Gastroesophageal sphincter (tissue), 4 donors: ENCODE measurements at places on chromosomes 2 and 18. TPM values are rescaled to one million over a fixed set of nuclear protein-coding genes. Genes with fewer than 3 reads are reported as not detected.
A peak's percentile ranks its signal among the peaks of the same experiment; 100 is the strongest.

GRCh38 chr2:85952196-85952734, 63.5 kb upstream of the ST3GAL5 start:
- ATAC-seq = no peak

DNA sequence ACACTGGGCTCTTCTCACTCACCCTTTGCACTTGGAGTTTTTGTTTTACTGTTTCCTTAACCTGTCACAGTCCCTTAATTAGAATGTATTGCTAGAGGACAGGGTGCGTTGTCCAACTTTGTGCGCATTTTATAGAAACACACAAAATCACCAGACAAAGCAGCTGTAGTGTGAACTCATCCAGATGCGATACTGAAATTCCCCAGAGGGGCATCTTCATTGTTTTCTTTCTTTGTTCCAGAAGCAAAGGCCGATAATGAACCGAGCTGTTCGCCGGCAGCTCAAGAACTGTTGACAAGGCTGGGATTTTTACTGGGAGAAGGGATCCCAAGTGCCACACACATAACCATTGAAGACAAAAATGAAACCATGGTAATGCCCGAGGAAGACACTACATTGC, 137.6 kb downstream of the WDSUB1 start:
- ATAC-seq = no peak

- no peak for ATAC-seq
These were observed 139.6 kb upstream of the MYCN start for GRCh38 chr2:15800495-15801329.

GRCh38 chr2:120704696-120705095, 31.0 kb upstream of the GLI2 start:
- ATAC-seq = no peak

DNA sequence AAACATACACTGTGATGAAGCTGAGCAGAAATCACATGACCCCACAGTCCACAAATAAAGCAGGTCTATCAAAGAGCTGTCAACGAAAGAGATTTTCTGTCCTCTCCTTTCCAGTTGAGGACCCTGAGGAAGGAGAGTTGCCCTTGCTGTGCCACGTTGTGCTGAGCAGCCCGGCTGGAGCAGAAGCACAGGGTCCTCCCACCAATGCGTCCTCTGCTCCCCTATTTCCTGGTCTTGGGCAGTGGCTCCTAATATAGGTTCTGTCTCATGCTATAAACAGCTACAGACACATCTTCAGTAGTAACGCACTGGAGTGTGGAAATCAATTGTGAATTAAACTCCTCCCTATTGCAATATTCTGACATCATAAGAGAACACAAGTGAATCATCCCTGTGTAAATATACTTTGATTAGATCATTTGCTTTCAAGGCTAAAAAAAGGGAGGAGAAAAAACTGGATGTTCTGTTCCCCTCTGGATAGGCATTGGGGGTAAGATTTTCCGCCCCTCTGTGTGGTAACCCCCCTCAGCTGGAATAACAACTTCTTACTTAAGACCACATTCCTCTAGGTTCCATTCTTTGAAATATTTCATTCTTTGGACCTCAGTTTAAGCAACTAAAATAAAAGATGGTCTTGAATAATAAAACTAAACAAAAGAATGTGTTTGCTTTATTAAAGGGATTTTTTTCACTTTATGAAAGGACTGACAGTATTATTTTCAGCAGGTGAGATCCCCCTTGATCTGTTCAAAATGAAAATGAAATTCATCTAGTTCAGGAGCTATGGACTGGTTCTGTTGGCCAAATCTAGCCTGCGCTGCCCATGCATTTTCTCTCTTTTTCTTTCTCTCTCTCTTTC, 8.3 kb upstream of the RHOB start:
- ATAC-seq = peak; percentile 88

- no peak for ATAC-seq
These were observed 332.2 kb downstream of the GALNT13 start for GRCh38 chr2:154203902-154204301.

DNA sequence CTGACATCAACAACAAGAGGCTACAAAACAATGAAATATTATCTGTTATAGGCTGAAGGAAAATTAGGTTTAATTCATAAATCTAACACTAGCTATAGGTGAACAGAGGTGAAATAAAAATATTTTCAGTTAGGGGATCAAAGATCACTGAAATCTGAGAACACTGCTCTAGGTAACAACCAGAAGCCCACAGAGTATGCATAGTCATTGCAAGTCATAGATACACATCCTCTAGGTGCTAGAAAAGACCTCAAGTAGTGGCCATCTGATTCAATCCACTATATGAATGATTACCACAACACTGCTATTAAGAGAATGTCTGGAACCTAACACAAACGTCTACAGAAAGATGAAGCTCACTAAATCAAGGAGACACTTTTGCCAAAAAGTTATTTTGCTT, 264.6 kb upstream of the CYP26B1 start:
- no peak for ATAC-seq

DNA sequence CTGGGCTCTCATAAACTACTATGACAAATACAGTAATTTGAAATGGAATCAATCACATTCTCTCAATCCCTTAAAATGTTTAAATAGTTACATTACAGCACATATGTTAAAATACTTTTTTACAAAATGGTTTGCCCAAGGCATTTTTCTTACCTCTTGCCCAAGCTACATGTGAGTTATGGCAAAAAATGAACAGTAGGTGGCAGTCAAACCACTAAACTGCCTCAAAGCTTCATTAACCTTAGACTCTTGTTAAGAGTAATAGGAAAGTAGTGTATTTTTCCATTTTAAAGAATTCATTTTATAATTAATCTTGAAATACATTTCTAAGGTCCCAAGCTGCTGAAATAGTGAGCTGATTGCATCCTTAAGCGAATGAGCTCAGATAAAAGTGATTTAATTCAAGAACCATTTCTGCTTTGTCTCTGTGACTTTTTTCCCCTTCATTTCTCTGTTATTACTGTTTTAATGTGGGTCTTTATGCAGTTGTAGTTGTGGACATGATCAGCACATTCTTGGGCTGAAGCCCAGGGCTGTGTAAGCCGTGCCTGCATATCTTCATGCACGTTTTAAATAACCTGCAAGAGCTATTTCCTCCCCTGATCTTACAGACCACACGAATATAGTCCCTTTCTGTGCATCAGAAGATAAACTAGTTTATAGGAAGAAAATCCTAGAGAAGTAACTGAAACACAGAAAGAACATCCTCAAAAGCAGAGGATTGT, 311.8 kb downstream of the LNPK start:
- no peak for ATAC-seq

DNA sequence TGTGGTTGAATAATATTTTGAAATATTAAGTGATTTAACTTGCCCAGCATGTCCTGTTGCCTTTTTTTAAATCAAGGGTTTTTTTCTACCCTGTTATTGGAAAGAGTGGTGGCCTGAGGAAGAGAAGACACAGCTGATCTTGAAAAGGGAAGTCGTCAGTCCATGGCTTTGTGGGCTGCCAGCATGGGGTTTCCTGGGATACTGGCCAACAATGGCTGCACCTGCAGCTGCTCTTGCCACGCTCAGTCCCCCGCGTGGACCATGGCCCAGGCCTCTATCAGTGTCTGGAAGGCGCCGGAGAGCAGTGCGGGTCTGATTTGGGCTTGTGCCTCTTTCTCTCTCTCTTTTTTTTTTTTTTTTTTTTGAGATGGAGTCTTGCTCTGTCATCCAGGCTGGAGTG, 99.3 kb downstream of the ASB1 start:
- no peak for ATAC-seq

GRCh38 chr18:59667488-59667887, 29.7 kb downstream of the CCBE1 start:
- ATAC-seq = no peak

DNA sequence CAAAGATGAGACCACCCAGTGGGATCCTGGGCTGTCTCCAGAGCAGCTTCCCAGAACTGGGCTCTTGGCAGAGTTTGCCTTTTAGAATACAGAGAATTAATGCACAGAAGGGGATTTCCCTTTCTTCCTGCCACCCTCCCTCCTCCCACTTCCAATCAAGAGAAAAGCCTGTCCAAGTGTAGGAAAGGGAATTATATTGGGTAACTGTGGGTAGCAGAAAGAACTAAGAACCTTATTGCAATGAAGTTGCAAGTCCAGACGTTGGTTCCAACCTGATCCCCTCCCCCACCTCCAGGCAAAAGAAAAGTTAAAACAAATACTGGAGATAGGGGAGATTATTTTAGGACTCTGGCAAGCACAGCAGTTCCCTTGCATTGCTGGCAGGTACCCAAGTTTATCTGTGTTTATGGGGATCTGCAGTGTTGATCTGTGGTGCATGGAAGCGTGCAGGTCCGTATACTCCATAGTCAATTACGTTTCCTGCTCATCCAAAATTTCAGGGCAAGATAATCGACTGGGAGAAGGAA, 114.3 kb downstream of the PRKCE start:
- no peak for ATAC-seq

DNA sequence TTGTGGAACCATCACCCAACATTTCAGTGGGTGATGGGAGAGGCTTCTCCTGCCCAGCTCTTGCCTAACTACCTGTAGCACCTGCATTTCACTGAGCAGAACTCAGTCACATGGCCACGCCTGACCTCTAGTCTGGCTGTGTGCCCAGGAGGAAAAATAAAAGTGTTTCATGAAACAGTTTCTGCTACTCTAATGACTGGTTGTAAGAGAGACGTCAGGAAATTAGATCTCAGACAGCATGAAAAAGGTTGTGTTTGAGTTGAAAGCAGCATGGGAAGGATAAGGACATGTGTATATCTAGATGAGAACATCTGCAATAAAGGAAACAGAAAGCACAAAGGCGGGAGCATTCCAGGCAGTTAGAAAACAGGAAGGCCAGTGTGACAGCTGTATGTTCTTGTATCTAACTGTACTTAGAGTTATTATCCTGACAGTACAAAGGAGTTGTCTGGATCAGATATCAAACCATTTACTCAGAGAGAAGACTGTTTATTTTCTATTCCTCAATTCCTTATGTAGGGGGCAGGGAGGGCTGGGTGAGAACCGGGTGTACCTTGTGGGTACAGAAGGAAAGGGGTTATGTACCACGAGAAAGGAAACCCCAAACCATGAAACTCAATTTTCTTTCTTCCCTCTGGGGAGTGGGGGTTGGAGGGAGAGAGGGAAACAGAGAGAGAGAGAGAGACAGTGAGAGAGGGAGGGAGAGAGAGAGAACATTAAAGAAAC, 307.4 kb upstream of the VWC2L start:
- ATAC-seq = no peak

- no peak for ATAC-seq
These were observed 301.6 kb downstream of the SLC8A1 start for GRCh38 chr2:40150266-40150665.

DNA sequence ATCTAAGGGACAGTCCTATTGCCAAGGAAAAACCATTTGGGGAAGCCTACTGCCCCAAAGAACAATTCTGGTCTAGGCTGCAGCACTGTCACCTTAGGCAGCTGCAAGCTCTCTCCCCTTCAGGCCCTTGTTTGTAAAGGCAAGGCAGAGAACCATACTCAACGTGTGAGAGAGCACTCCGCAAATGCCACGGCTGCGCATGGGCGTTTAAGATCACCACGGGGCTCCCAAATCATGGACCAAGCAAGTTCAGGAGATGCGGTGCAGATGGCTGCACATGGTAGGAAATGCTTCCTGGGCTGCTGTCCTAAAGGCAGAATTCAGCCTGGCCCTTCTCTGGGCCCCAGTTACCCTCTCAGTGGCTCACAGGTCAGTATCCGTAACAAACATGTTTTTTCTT, 15.5 kb downstream of the ERFE start:
- ATAC-seq = no peak

DNA sequence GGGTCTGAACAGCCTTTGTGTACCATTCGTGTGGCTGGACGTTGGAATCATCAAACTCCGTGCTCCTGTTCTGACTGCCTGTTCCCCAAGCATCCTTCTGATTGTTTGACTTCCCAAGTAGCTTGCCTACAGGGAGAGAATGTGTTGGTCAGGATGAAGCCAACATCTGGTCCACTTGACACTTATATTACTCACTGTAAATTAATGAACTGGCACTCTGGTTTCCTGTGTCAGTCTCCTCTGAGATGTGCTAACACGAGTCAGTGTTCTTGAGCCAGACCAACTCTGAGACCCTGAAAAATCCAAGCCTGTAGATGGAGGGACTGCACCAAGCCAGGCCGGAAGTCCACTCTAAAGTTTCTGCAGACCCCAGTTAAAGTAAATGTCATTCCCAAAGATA, 440.9 kb downstream of the ZNF516 start:
- no peak for ATAC-seq

DNA sequence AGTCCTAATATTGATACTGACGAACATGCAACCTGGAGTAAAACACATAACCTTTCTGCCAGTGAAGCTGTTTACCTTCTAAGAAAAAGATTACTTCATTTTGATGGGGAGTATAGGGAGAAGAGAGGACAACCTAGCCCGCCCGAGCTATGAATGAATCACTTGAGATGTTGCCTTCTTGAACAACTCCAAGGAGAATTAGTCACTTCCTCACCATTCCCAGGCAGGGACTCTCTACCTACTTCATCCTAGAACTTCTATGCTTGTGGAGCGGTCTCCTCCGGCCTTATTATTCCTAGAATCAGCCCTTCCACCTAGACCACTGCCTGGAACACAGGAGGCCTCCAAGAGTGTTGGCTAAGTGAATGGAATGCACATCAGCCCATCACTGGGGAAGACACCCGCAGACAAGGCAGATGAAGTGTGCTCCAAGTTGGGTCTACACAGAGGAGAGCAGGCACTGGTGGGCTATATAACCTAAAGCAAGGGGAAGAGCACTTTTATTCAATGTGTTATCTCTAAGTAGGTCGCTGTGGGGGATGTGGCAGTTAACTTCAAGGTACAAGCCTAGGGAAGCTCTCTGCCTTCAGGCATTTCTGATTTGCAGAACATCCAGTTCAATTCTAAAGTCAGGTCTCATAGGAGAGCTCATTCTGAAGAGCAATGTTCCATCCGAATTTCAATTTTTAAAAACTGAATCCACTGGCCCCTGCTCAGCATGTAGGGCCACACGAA, 57.4 kb downstream of the STK39 start:
- ATAC-seq = no peak

- ATAC-seq = no peak
These were observed 31.8 kb downstream of the MEMO1 start for GRCh38 chr2:31979018-31979417.

Gene ALLC
- not detected for total RNA-seq

Gene CPSF3
- 27.0 TPM for total RNA-seq

Gene CPO
- 2.0 TPM for total RNA-seq

Gene KCNK3
- 13.9 TPM for total RNA-seq

Gene GPR45
- total RNA-seq = not detected

Gene LGALSL
- total RNA-seq = 12.8 TPM

Gene ZC3H8
- total RNA-seq = 14.3 TPM

Gene VIT
- 31.4 TPM for total RNA-seq

Gene PLGLB2
- 1.0 TPM for total RNA-seq
